ENCODE measurements at places on chromosomes 11 and 22.

DNA sequence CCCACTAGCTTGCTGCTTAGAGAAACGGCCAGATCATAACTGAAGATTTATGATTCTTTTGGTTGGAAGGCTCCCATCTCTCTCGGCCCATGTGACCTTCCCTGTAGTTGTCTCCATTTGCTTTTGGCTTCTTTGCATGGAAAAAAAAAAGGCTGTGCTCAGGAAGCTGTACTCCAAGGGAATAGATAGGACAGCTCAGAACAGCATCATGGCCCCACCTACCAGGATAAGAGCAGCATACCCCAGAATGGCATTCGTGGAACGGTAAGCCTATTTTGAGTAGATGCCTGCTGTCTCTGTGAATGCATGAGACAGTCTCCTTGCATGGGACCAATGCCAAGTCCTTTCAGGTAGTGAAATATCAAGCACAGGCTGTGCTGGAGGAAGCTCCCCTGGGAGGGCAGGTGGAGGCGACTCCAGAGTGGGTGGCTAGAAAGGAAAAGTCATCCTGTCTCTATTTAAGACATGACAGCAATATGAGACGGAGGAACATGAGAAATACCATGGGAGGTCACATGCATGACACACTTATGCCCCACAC, 94.1 kb upstream of the AMOTL1 start:
- DNase-seq, result no peak

- no peak for DNase-seq
These were observed 30.8 kb downstream of the MARK2 start for GRCh38 chr11:63869683-63870082.

- no peak for DNase-seq
These were observed 43.8 kb upstream of the LYVE1 start for GRCh38 chr11:10611979-10612862.

DNA sequence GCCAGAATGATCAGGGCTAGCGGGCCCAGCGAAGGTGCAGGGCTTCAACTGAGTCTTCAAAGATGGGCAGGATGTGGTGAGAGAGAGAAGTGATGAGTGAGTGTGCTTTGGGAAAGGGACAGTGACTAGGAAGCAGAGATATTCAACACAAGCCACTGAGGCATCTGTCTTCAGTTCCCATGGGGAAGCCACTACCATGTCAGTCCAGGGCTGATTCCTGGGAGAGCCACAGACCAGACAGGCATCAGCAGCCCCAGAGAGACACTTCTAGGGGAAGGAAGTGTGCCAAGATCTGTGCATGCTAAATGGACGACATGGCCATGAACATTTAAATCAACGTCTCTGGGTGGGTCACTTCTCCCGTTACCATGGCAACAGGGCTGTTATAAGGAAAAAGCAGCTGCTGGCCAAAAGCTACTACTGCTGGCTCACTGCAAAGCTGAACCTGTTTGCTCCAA, 28.5 kb downstream of the P4HA3 start:
- DNase-seq, result no peak

- peak; percentile 7 for DNase-seq
These were observed 13.8 kb downstream of the OR5B21 start for GRCh38 chr11:58494101-58494500.

DNA sequence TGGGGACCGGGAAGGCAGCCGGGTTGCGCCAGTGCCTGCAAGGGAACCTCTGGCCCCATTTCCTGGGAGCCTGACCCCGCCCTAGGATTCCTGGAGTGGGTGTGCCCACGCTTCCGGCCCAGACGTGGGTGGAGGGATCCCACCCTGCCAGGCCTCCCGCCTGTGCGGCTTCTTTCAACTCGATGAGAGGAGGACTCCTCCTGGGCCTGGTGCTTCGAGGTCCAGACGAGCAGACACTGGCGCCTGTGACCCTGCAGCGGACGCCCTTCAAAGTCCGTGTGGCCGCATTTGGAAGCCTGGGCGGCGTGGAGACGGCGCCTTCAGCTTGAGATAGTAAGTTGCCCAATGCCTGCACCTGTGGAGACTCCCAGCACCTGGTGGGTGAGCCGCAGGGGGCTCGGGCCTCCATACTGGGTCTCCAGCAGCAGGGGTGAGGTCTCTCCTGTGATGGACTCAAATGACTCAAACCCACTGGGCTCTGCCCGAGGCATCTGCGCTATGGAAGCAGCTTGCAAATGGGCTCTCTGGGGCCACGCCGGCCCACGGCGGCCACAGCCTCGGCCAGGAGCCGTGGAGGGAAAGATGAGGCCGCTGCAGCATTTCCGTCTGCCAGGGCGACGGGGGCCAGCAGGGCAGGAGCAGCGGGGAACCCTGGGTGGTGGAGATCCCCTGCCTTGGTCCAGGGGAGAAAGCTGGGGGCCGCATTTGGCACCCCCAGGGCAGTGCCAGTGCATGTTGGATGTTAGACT, 64.3 kb upstream of the PPARA start:
- DNase-seq, result no peak

GRCh38 chr22:23213581-23214334, 33.4 kb downstream of the BCR start:
- no peak for DNase-seq

- DNase-seq, result no peak
These were observed 20.1 kb downstream of the TMPRSS13 start for GRCh38 chr11:117908959-117909610.

- no peak for DNase-seq
These were observed 35.5 kb downstream of the POLR3H start for GRCh38 chr22:41508770-41509170.

- DNase-seq, result no peak
These were observed 5.3 kb upstream of the TBX1 start for GRCh38 chr22:19755145-19755710.

- DNase-seq, result no peak
These were observed 61.5 kb upstream of the POU2AF1 start for GRCh38 chr11:111440416-111441205.

DNA sequence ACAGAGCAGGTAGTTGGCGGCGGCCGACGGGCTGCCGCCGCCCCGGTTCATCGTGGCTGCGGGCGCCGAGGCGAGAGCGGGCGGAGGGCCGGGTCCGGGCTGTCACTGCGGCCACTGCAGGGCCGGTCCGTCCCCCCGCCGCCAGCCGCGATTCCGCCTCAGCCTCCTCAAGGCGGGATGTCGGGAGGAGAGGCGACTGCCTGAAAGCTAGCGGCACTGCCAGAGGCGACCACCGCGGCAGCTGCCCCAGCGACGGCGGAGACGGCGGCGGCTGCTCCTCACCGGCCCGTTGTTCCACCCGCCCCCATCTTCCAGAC, 234 bp downstream of the SESN3 start:
- no peak for DNase-seq

GRCh38 chr11:30346068-30346688, 23.3 kb downstream of the ARL14EP start:
- DNase-seq, result peak; percentile 33

All from fibroblast of skin of left biceps (primary cell).